T-helper 2 cell (primary cell): ENCODE measurements at places on chromosomes 3 and 15.

- no peak for DNase-seq
Observed at GRCh38 chr3:61580982-61581643, 19.7 kb downstream of the PTPRG start.

- DNase-seq: no peak
Observed at GRCh38 chr15:93289941-93290617, 201.1 kb upstream of the RGMA start.

GRCh38 chr15:64653757-64654156, 121.6 kb downstream of the RBPMS2 start:
- DNase-seq: no peak

GRCh38 chr3:14305324-14305723, 97.1 kb upstream of the SLC6A6 start:
- DNase-seq: no peak

DNA sequence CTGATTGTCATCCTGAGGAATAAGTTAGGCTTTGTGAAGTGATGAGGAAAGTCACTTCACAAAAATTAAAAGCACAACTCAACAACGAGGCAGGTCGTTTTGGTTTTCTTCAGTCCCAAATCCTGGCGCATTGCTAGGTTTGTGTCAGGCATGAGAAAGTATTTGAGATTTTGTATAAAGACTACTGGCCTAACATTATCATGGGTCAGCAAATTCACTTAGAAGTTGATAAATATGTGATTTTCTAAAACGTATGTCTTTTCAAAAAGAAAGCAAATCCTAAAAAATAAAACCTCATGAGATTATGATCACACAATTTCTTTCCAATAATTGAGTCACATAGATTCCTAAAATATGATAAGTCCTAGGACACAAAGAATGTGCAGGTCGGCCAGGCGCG, 395.8 kb upstream of the RORA start:
- no peak for DNase-seq

DNA sequence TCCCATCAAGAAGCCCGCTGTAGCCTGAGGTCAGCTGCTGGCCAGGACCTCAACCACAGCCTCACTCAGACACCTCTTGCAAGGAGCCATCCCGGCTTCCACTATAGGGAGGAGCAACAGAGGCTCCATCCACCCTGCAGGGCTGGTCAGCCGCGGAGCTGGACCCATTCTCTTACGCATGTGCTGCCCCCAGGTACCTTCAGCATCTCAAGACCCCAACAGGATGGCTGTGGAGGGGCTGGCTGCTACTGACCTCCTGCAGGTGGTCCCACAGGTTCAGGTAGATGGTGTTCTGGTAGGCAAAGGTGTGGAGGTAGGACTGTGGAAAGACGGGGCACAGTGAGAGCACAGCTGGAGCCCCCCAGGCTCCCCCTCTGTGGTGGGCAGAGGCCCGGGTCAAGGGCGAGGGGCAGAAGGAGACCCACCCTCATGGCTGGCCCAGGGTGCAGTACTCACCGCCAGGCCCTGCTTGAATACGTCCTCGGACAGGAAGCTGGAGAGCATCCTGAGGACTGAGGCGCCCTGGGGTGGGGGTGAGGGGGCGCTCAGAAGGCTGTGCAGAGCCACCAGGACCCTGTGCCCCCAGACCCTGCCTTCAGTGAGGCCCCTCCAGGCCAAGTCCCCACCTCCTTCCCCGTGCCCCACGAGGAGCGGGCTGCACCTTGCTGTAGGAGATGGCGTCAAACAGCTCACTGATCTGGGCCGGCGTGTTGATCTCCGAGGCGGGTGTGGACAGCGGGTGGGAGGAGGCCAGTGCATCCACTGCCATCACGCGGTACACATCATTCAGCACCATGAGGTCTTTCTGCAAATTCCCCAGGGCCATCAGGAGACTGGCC, 11.4 kb downstream of the ANPEP start:
- no peak for DNase-seq

GRCh38 chr15:34726406-34727100, 28.2 kb downstream of the GJD2 start:
- no peak for DNase-seq

- no peak for DNase-seq
Observed at GRCh38 chr3:10495003-10495402, 10.4 kb downstream of the ATP2B2 start.

GRCh38 chr15:96340348-96340597, 9.8 kb downstream of the NR2F2 start:
- DNase-seq: no peak

- DNase-seq: no peak
Observed at GRCh38 chr15:65987100-65987499, 117.8 kb downstream of the RAB11A start.

DNA sequence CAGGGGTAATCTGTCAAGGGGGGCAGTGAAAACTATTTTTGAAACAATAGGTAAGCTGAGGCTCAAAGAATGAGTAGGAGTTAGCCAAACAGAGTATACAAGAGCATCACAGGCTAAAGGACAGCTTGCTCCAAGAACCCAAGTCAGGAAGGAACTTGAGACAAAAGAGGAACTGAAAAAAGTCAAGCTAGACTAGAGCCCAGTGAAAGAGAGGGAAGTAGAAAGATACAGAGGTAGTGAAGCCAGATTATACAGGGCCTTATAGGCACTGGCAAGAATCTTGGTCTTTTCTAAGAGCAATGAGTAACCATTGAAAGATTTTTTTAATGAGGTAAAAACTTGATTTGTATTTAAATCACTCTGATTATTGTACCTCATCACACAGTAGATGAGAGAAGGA, 69.9 kb downstream of the FILIP1L start:
- DNase-seq: no peak

DNA sequence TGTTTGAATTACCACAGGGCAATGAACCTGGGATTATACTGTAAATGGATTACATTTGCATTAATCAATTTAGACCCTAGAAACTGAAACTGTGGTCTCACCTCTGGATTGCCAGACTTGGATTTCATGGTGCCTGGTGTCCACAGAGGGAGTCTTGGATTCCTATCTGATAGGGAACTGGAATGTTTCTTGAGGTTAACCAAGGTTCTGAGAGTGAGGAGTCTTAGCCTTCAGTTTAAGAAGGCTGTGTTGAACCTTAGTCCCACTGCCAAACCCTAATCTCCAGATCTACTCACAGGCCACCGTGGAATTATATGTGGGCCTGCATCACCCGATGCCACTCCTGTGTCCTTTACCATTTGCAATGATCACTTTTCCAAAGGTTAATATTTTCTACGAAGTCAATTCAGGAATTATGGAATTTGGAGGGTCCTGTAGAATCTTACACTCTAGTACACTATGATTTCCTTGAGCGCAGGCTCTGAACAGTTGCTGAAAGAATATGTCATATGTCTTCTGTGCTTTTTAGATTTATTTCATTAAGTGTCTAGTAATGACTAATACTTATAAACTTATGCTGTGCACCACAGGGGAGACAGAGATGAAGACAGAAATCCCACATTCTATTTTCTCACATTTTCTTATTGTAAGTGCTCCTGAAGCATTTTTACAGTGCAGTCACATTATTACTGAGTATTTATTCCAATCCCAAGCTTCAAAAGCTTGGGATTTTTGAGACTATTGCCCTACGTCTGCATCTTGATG, 87.9 kb downstream of the EFL1 start:
- no peak for DNase-seq

DNA sequence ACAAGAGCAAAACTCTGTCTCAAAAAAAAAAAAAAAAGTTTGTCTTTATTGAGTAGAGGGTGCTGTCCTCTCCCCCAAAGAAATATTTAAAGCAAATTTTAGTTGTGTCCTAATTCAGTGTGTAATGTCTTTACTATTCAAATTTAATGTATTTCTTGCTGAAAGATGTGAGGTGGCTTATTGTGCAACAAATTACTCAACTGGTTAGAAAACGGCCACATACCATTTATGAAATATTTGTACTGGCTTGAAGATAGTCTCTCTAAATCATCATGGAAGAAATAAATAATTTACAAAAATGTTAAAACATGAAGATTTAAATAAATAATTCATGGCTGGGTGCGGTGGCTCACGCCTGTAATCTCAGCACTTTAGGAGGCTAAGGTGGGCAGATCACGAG, 63.0 kb downstream of the SLTM start:
- no peak for DNase-seq

DNA sequence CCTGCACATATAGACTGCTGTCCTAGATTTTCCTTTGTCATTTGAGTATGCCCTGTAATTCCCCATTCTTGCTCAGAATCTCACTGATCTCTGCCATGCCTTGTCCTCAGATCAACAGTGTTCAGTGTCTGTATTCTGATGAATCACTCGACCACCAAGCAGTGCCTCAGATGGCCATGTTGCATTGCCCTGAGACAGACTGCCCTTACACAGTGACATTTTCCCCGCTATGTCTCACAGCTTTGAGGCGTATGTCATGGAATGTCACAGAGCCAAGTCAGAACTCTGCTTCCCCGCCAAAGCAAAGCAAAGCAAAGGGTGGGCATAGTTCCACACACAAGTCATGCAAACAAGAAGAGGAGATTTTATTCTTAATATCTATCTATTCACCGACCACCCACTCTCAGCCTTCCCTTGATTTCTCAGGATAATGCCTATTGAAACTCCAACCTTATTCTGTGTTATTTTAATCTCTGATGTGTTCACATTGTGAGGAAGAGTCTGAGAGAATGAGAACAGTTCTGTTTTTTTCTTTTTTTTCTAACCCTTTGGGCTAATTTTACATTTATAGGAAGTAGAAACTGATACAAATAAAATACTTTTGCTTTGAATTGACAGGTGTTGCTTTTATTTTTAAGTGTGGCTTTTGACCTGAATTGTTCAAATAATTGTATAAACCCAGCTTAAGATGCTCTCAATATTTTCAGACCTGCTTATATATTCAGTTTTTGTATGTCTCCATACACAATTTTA, 16.9 kb upstream of the PSMD6 start:
- DNase-seq: no peak

DNA sequence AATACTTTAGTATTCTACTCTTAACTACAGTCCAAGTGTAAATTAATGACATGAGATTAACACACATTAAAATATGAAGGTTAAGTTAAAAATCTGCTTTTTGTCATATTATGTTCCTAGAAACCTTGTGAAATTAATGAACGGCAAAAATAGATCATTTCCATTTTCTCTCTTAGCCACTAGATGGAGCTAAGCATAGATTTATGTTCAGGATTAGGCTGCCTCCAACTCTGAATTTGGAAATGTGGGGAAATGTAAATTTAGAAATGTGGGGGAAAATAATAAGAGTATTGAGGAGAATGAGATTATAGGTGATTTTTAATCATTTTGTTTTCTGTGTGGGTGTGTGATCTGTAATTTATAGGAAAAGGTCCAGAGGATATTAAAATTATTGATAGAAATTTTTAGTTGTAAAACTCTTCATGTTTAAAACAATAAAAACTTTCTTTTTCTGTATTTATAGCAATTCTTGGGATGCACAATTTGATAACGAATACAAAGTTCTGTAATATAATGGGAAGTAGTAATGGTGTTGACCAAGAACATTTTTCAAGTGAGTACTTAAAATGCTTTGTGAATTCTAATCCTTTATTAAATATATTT, 59.2 kb downstream of the TMOD3 start:
- no peak for DNase-seq

- no peak for DNase-seq
Observed at GRCh38 chr15:64144565-64145281, 6.8 kb upstream of the SNX22 start.

DNA sequence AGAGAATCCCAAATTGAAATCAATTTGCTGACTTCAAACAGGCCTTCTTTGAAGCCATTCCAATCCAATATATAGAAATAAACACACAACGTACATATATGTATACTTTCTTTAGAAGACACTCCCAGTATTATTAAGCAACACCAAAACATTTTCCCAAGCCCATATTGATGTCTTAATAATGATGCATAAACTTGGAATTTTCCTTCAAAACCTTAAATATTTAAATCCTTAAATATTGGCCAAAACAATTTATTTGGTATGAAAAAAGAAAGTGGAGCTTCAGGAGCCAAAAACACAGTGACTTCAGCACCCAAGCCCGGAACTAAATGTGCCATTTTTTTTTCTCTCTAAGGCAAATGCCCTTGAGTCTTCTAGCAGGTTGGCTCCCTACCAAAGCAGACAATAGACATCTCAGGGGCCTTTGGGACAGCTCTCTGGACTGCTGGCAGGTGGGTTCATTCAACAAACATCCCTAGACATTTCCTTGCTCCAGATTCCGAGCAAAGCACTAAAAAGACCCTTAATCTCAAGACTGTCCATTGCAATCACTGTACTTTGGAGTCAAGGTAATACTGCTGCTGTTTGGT, 384.7 kb downstream of the NTRK3 start:
- DNase-seq: no peak

- DNase-seq: no peak
Observed at GRCh38 chr15:52099651-52100272, 12.8 kb downstream of the BCL2L10 start.

- peak; percentile 65 for DNase-seq
Observed at GRCh38 chr15:64046421-64047153, at the start of gene DAPK2. TSS of gene DAPK2 (minus strand) at chr15:64046485. CDS start at chr15:64040261, 6,224 bp downstream.

- DNase-seq: no peak
Observed at GRCh38 chr3:40366203-40367162, 20.5 kb upstream of the ENTPD3 start.

- DNase-seq: no peak
Observed at GRCh38 chr3:172061724-172062184, 22.4 kb downstream of the FNDC3B start.

- DNase-seq: no peak
Observed at GRCh38 chr3:104846270-104846669, 520.4 kb upstream of the ALCAM start.

DNA sequence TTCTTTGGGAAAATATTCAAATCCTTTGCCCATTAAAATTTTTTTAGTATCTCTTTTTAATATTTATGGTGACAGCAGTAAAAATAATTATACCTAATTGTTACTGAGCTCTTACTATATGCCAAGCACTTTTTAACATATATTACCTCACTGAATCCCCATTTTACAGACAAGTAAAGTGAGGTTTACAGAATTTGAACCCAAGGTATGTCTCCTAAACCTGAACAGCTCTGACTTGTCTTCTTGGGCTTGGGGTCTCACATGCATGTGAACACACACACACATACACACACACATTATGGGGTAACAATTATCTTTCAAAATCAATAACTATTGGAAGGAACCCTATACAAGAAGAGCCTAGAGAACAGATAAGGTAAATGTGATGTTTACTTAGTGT, 62.2 kb upstream of the ADCY5 start:
- no peak for DNase-seq
